ENCODE measurements at places on chromosomes 7 and 10.

- no peak for DNase-seq
Measured at GRCh38 chr10:851901-852300, 79.6 kb downstream of the LARP4B start.

- DNase-seq, result no peak
Measured at GRCh38 chr7:24334012-24334411, 50.0 kb downstream of the NPY start.

DNA sequence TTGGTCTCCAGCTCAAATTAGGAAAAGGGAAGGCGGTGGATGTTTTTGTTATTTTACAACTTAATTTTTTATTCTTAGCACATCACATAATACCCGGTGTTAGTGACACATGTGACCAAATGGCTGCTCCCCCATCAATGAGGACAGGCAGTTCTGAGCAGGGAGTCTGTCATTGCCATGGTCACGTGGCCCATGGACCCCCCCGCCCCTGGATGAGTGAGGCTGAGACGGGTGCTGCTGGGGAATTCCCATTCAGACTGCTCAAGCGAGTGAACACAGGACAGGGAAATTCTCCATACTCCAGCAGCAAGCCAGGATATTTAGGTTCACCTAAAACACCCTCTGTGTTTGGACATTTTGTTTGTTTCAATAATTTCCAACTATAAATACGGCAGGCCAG is 34.7 kb upstream of the SLC35B4 start:
- DNase-seq, result no peak

DNA sequence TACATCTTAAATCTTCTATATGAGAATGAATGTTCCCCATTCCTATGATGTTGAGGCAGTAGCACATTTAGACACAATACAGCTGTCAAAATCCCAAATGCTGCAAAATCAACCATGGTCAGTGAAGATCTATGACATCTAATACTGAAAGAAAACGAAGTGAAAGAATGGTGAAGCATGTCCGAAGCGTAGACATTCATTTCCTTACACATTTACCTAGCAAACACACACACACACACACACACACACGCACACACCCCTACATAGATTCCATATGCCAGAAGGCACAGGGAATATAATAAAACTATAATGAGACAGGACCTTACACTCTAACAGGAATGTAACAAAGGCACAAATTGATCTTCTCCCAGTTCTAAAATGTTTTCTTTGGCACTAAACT is 32.5 kb downstream of the CCDC6 start:
- DNase-seq, result no peak

- no peak for DNase-seq
Measured at GRCh38 chr10:89171263-89171872, 35.7 kb downstream of the CH25H start.

GRCh38 chr10:116912162-116912561 is 62.9 kb downstream of the ENO4 start:
- no peak for DNase-seq
